Prostate gland (tissue), 2 donors: ENCODE measurements at places on chromosomes 2 and 18.
A peak's percentile ranks its signal among the peaks of the same experiment; 100 is the strongest.

DNA sequence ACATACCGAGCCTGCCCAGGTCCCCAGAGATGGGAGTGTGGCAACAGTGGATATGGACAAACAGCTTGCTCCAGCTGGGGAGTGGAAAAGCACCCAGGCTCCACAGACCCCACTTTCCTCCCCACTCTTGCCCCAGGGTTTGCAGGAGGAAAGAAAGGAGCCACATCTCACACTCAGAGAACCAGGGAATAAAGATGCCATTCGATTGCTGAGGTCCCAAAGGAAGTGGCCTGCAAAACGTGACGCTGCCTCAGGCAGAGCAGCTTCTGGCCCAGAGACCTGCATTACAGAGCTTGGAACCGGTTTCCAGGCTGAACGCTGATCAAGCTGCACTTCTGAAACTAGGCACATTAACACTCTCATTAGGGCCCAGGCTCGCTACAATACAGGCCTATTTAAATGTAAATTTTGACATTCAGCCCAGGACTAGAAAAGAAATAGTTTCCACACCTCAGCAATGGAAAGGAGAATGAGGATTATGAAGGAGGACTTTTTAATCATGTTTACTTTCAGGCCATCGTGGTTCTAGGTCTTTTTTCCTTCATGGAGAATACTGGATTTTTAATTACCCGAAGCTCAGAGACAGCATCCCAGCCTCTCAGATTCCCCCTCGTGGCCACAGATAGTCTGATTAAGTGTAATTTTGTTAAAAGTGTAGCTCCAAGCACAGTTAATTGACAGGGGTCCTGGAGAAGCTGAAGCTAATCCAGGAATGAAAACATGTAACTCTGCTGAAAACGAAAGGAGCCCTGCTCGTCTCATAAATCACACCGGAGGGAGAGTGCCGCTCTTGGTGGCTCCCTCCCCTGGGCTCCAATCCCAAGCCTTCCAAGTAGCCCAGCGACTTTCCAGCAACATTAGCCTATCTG lies 221.3 kb upstream of the RAB6C start:
- DNase-seq = no peak
- no peaks in the 10 kb centered on the region for H3K36me3 ChIP-seq
- H3K27me3 ChIP-seq = no peaks in the 10 kb centered on the region
- H3K4me1 ChIP-seq = no peaks in the 10 kb centered on the region
- H3K27ac ChIP-seq = no peak overlapping the region
- H3K4me3 ChIP-seq = peak overlapping the region; percentile 14

DNA sequence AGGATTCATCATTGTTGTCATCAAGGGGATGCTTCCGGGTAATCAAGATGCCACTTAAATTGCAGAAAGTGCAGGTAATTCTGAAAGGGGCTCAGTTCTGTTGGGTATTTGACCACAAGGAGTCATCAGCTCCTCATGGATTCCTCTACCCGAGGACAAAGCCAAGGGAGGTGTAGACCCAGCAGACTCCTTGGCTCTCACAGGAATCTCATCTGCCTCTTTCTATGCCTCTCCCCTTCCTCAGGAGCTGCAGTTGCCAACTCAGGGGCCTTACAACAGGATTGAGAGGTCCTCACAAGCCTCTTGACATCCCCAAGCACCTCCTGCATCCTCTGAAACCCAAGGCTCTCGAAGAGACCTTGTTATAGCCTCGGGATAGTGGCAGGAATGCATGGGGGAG lies 44.0 kb downstream of the ITGB6 start:
- no peaks in the 10 kb centered on the region for H3K27me3 ChIP-seq
- H3K4me3 ChIP-seq = no peak overlapping the region
- DNase-seq = no peak
- no peaks in the 10 kb centered on the region for H3K4me1 ChIP-seq

GRCh38 chr2:218569661-218570500 lies 1.2 kb downstream of the CNOT9 start:
- peak overlapping the region; percentile 92 for H3K27ac ChIP-seq
- H3K36me3 ChIP-seq = no peaks in the 10 kb centered on the region
- peak overlapping the region; percentile 72 for H3K4me3 ChIP-seq
- peak; percentile 32 for DNase-seq
- no peaks in the 10 kb centered on the region for H3K27me3 ChIP-seq

GRCh38 chr18:11379660-11380059 lies 229.7 kb upstream of the SLC35G4 start:
- no peaks in the 10 kb centered on the region for H3K4me1 ChIP-seq
- DNase-seq = no peak
- H3K36me3 ChIP-seq = no peaks in the 10 kb centered on the region
- no peaks in the 10 kb centered on the region for H3K27me3 ChIP-seq
- H3K27ac ChIP-seq = no peak overlapping the region

DNA sequence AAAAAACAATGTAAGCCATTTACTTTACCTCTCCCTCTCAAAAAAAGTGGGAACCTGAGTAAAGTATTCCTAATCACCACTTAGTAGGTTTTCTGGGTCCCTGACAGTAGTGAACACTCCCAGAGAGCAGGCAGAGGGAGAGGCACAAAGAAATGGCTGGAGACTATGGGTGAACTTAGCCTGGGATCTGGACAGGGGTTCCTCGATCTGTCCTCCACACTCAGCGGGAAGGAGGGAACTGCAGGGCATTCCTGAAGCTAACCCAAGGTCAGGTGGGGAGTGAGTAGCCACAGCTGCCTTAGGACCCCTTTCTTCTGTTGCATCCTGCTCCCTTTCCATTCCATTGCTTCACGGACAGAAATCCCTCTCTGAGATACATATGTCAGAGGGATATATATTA lies 155.3 kb downstream of the TPGS2 start:
- no peaks in the 10 kb centered on the region for H3K36me3 ChIP-seq
- H3K27ac ChIP-seq = peak overlapping the region; percentile 68
- no peaks in the 10 kb centered on the region for H3K4me1 ChIP-seq

GRCh38 chr2:150911766-150912280 lies 349.8 kb downstream of the RBM43 start:
- H3K27ac ChIP-seq = peak overlapping the region; percentile 25
- H3K36me3 ChIP-seq = no peaks in the 10 kb centered on the region
- no peak overlapping the region for H3K4me3 ChIP-seq
- no peaks in the 10 kb centered on the region for H3K27me3 ChIP-seq
- no peaks in the 10 kb centered on the region for H3K4me1 ChIP-seq
- DNase-seq = peak; percentile 11

GRCh38 chr2:161238265-161238559 lies 70.0 kb upstream of the PSMD14 start:
- DNase-seq = no peak
- no peaks in the 10 kb centered on the region for H3K36me3 ChIP-seq
- no peaks in the 10 kb centered on the region for H3K4me1 ChIP-seq
- H3K27me3 ChIP-seq = no peaks in the 10 kb centered on the region
- no peak overlapping the region for H3K27ac ChIP-seq

DNA sequence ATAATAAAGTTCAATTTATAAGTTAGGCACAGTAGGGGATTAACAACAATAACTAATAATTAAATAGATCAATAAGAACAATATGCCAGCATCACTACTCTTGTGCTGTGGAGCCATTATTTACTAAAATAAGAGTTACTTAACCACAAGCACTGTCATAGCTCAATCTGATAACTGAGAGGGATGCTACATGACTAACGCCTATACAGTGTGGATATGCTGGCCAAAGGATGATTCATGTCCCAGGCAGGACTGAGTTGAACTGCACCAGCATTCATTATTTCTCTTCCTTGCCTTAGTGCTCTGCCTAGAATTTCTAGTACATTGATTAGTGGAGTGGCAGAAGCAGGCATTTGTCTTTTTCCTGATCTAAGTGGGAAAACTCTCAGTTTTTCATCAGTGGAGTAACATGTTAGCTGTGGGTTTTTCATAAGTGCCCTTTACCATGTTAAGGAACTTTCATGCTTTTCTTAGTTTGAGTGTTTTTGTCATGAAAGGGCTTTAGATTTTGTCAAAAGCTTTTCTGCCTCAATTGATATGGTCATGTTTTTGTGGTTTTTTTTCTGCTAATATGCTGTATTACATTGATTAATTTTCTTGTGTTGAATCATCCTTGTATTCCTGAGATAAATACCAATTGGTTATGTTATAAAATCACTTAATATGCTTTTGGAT lies 21.7 kb downstream of the KIAA1328 start:
- no peak overlapping the region for H3K27ac ChIP-seq
- no peak for DNase-seq
- no peak overlapping the region for H3K4me3 ChIP-seq
- H3K27me3 ChIP-seq = no peaks in the 10 kb centered on the region
- no peaks in the 10 kb centered on the region for H3K36me3 ChIP-seq

- H3K4me1 ChIP-seq = no peaks in the 10 kb centered on the region
- no peak for DNase-seq
- no peak overlapping the region for H3K4me3 ChIP-seq
- no peaks in the 10 kb centered on the region for H3K27me3 ChIP-seq
Observed at GRCh38 chr18:45081566-45082181, 401.0 kb downstream of the SETBP1 start.

- H3K27me3 ChIP-seq = no peaks in the 10 kb centered on the region
- no peak for DNase-seq
- H3K4me3 ChIP-seq = no peak overlapping the region
- H3K4me1 ChIP-seq = no peaks in the 10 kb centered on the region
Observed at GRCh38 chr18:50456285-50456684, 81.4 kb downstream of the SKA1 start.

DNA sequence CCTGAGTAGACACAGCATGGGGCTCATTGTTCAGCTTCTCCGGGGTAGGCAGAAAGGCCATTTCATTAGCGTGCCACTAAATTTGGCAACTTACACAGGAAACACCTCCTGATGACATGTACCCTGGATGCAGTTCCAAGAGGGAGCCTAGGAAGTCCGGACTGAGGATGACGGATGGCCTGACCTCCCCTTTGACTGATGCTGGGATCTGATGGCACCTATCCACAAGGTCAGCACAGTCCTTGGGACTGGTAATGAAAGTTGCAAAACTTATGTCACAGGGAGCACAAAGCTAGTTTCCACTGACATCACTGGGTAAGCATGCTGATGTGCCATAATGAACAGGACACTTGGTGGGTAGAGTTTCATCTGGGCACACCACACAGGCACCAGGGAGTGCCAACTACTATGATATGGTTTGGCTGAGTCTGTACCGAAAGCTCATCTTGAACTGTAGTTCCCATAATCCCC lies 126.7 kb upstream of the ARL4C start:
- H3K27me3 ChIP-seq = no peaks in the 10 kb centered on the region
- no peak for DNase-seq
- H3K27ac ChIP-seq = no peak overlapping the region
- no peak overlapping the region for H3K4me3 ChIP-seq
- H3K36me3 ChIP-seq = no peaks in the 10 kb centered on the region
- H3K4me1 ChIP-seq = no peaks in the 10 kb centered on the region

DNA sequence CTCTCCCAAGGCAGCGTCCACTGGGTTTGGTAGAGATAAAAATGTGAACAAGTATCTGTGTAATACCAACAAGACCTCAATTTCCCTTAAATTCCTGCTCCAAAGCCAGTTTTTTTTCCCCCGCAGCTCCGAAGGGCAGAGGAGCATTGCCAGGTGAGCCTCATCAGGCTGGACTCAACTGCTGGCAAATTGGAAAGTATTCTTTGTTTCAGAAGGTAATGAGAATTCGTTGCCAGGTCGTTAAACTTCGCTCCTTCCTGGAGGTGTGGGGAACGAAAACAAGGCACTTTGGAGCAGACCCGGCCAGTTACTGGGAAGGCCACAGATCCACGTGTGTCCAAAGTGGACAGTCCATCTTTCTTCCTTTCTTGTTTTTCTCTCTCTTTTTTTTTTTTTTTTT lies 30.4 kb upstream of the ASB18 start:
- no peaks in the 10 kb centered on the region for H3K36me3 ChIP-seq
- H3K4me3 ChIP-seq = no peak overlapping the region
- no peaks in the 10 kb centered on the region for H3K4me1 ChIP-seq
- no peak overlapping the region for H3K27ac ChIP-seq
- no peak for DNase-seq

GRCh38 chr2:43219383-43220228 lies 6.8 kb downstream of the ZFP36L2 start:
- H3K27ac ChIP-seq = peak overlapping the region; percentile 98
- H3K4me3 ChIP-seq = peak overlapping the region; percentile 20
- peak; percentile 85 for DNase-seq
- no peaks in the 10 kb centered on the region for H3K27me3 ChIP-seq
- peaks cover 14% of the 10 kb centered on the region for H3K36me3 ChIP-seq
- H3K4me1 ChIP-seq = peaks cover 24% of the 10 kb centered on the region

- peaks cover 7% of the 10 kb centered on the region for H3K4me1 ChIP-seq
- peak; percentile 83 for DNase-seq
- peak within 1 kb of the TSS; percentile 98 for H3K4me3 ChIP-seq
- no peaks in the 10 kb centered on the region for H3K36me3 ChIP-seq
Observed at GRCh38 chr2:230712443-230713330, at the start of gene CAB39. CAB39 (plus strand) TSS chr2:230712842; CDS start chr2:230760002, 47,160 bp downstream.

- no peak for DNase-seq
- no peaks in the 10 kb centered on the region for H3K36me3 ChIP-seq
- H3K27ac ChIP-seq = no peak overlapping the region
- H3K4me3 ChIP-seq = no peak overlapping the region
- H3K27me3 ChIP-seq = no peaks in the 10 kb centered on the region
- no peaks in the 10 kb centered on the region for H3K4me1 ChIP-seq
Observed at GRCh38 chr2:126978333-126978732, 79.6 kb downstream of the TEX51 start.

- H3K36me3 ChIP-seq = no peaks in the 10 kb centered on the region
- H3K27me3 ChIP-seq = no peaks in the 10 kb centered on the region
- no peak overlapping the region for H3K27ac ChIP-seq
- DNase-seq = no peak
Observed at GRCh38 chr2:182915369-182916326, 49.2 kb upstream of the FRZB start.

DNA sequence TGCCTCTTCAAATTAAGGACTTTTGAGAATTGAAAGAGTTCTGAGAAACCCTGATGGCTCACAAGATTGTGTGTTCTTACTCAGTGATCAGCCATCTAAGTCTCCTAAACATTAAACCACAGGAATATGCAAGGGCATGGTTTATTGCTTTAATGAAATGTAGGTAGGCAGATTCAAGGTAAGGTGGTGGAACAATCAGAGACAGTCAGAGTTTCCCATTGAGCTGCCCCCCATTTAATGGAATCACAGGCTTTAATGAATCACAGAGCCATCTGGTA lies 107.8 kb upstream of the LRATD1 start:
- no peaks in the 10 kb centered on the region for H3K27me3 ChIP-seq
- H3K4me3 ChIP-seq = no peak overlapping the region
- DNase-seq = no peak
- no peak overlapping the region for H3K27ac ChIP-seq

DNA sequence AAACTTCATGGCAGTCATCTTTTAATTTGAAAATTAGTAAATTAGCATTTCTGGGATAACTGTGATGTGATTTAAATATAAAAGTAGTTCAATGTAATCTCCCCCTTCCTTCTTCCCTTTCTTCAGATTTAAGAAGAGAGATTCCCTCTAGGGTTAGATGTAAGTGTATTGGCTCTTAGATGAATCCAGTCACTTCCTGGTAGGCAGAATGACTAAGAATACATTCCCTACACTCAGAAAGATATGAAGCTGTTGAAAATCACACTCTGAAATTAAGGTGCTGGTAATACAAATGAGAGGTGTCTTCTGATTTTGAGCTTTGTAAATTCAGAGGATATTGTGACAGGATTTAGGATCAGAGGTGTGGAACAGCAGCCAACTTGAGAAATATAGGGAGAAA lies 71.6 kb downstream of the TDRD15 start:
- no peaks in the 10 kb centered on the region for H3K4me1 ChIP-seq
- no peak for DNase-seq
- H3K36me3 ChIP-seq = no peaks in the 10 kb centered on the region
- H3K27ac ChIP-seq = no peak overlapping the region
- H3K4me3 ChIP-seq = no peak overlapping the region

- no peaks in the 10 kb centered on the region for H3K36me3 ChIP-seq
- no peak overlapping the region for H3K4me3 ChIP-seq
- no peaks in the 10 kb centered on the region for H3K4me1 ChIP-seq
- no peak overlapping the region for H3K27ac ChIP-seq
- no peaks in the 10 kb centered on the region for H3K27me3 ChIP-seq
Observed at GRCh38 chr2:110874453-110875383, 142.3 kb downstream of the ACOXL start.
